NCI-H82 (cell line): ENCODE measurements at places on chromosomes 3 and 15.
A peak's percentile ranks its signal among the peaks of the same experiment; 100 is the strongest.

DNA sequence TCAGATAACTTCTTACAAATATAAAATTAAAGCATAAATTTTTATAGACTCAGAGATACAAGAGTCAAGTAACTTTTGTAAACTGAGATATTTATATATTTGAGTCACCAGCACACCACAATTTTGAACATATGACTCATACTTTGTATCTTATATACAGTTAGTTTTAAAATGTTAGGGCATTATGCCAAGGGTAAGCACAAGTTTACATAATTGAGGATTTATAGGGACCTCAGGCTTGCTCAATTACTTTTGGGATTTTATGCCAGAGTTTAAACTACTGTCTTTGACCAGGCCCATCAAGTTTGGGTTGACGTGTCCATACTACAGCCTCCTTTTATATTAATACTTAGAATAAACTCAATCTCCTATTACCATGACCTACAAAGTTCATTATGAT, 7.4 kb upstream of the FGF7 start:
- DNase-seq = no peak

- no peak for DNase-seq
Observed at GRCh38 chr3:123741041-123741511, 143.1 kb downstream of the MYLK start.

DNA sequence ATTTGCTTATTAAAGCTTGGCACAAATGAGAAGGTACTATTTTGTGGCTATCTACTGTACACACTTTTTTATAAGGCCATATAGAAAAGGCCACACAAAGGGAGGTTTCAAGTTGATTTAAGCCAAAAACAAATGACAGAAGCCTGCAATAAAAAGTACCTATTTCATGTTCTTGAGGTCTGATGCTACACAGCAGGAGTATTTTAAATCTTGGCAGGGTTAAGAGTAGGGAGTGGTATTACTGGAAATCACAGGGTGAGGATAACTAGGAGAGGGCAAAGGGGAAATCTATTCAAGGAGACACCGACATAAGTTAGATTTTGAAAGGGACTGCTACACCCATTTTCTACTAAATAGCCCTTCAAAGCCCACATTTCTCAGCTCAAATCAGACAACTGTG, 146.2 kb downstream of the GREM1 start:
- DNase-seq = no peak

DNA sequence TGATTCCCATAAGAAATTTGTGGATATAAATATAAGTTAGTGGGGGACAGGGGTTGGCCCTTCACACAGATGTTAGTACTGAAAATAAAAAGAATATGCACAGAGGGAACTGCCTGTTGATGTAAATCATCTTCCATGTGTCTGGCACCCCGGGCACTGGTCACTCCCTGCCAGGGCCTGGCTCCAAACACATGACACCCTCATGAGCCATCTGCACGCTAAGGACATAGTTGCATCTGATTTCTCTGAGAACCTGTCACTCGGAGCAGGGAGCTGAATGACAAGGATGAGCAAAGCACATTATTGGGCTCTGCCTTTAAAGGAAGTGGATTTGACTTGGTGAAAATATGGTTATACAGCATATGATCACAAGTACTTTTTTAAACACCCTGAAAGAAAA, 66.2 kb upstream of the TSC22D2 start:
- no peak for DNase-seq

DNA sequence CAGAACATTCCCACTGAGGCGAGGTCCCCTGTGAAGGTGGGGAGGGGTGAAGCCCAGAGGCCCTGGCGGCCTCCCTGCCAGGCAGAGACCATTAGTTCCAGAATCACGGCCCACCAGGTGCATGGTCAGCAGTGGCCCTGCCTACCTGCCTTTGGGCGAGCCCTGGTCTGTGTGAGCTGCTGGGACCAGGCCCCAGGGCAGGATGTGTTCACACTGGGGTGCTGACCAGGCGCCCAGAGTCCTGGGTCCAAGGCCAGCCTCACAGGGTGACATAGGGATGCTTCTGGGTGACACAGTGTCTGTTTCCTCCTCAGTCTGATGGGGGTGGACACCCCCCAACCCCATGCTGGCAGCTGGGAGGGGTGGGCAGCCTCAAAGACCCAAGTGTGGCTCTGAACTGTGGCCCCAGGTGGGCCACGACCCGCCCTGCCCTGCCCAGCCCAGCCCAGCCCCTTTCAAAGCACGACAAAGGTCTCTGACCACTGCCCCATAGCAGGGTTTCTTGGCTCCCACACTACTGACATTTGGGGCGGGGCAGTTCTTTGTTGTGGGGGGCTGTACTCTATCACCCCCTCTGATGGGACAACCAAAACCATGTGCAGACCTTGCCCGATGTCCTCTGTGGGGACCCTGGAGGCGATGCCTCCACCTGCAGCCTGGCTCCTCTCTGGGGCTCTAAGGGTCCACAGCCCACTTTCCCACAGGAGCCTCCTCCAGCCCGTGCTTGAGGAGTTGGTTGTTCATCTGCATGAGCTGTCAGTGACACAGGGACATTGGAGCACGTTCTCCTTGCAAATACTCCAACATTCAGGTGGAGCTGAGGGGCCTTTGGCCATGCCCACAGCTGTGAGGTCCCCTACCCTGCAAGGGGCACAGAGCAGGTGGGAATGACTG, 44.8 kb upstream of the SLC41A3 start:
- DNase-seq = no peak

DNA sequence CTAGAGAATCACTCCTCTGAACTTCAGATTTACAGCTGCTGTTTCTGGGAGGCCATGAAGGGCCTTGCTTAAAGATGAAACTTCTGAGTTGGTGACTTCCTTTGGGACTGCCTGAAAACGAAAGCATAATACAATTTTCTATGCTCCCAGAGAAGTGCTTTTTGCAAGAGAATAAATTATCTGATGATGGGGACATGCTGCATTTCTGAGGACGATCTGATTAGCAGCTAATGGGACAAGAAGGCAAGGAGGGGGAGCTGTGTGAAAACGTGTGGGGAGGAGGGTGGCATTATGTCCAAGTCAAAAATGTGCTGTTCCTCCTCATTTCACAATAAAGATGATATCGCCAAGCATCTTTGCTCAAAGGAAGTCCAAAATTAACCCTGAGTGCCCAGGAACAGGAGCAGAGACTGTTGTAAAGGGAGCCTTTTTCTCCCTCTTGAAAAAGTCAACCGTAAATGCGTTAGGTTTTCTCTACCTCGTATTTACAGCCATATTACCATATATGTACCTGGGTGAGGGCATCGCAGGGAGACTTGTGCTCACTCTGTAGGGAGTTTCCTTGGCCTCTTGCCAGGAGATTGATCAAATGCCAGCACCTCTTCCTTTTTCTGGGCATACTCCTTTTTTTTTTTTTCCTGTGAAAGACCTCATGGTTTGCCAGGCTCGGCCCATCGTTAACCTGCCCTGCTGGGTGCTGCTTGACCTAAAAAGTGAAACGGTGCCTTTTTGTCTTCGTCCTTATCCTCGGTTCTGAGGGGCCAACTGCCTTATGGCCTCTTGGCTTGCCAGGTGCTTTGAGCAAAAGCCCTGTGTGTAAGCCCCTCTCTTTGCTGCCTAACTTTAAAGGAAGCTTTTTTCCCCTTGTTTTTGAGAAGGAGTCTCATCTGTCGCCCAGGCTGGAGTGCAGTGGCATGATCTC, 11.5 kb downstream of the ITPR1 start:
- no peak for DNase-seq

DNA sequence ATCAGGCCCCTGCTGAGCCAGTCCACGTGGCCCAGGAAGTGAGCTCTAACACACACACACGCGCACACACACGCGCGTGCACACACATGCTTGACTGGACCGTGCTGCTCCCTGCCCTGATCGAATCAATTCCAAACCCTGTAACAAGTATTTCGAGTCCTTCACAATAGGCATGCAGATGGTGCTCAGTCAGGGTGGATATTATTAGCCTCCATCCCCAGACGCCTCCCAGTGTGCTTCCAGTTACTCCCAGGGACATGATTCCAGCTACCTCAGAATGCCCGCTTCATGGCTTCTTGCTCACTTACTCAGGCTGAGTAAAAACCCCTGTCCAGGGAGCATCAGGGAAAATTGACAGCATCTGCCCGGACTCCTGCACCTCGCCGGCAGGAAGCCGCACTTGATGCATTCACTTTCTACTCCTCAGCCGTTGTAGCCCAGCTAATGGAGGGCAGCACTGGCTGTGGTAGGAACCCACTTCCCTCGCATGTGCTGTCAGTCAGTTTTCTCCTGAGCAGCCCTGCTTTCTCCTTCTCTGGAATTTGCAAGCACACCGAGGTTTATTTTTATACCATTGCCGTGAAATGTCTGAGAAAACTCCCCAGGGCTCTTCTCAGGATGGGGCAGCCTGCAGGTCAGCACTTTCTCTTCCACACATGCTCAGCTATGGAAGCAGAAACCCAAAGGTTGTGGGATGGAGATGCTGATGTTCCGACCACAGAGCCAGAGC, 126.1 kb upstream of the ABHD17C start:
- DNase-seq = no peak

GRCh38 chr3:100868894-100869293, 124.3 kb downstream of the ABI3BP start:
- DNase-seq = no peak

DNA sequence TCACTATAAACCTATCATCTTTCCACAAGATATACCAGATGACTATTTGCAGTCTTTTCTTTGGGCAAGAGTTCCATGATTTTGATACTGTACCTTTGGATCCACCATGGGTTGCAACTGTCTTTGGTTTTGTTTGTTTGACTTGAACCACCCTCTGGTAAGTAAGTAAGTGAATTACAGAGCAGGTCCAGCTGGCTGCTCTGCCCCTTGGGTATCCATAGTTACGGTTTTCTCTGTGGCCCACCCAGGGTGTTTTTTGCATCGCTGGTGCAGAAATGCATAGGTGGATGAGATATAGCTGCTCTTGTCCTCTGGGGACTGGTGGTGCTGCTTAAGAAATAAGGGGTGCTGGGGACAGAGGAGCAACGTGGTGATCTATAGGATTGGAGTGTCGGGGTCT, 33.8 kb downstream of the CHDH start:
- DNase-seq = no peak

- DNase-seq = peak; percentile 92
Observed at GRCh38 chr15:74950078-74950908, 6.3 kb downstream of the RPP25 start.

DNA sequence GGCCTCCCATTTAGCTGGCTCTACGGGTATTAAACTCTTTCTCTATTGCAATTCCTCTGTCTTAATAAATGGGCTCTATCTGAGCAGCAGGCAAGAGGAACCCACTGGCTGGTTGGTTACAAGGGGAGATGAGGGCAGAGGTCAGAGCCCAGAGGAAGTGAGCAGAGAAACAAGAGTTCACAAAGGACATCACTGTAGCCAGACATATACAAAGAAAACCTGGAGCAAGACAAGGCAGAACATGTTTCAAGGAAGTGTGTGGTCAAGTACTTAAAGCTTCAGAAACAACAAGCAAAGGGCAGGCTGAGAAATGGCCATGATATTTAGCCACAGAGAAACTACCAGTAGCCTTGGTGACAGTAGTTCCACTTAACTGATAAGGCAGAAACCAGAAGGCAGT, 24.3 kb downstream of the SUSD5 start:
- no peak for DNase-seq
